ENCODE measurements at places on chromosomes 4 and X.

DNA sequence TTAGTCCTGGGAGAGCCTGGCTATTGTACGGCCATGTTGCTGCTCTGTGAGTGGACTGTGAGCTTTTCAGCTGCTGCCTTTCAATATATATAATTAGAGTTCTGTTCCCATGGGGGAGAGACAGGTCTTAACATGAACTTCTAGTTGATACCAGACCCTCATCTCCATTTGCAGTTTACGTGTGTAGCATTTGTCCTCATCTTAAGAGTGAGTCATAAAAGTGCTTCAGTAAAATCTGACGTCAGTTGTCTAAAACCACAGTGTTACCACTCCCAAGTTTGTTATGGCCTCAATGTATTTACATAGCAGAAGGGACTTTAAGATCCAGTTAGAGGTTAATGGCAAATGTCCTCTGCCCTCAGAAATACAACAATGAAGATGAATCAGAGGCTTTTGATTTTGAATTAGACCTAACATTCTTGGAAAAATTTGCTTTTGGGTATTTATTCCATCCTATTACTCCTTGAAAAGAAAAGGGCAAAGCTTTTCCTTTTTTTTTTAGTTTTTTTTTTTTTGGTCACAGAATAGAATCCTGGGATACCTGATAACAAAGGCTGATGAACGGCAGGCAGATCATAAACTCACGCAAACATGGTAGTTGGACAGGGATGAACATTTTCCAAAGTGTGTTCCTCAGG lies 38.6 kb downstream of the PHOX2B start:
- DNase-seq = no peak

- no peak for DNase-seq
Observed at GRCh38 chrX:45668686-45669443, 468.2 kb upstream of the DIPK2B start.

DNA sequence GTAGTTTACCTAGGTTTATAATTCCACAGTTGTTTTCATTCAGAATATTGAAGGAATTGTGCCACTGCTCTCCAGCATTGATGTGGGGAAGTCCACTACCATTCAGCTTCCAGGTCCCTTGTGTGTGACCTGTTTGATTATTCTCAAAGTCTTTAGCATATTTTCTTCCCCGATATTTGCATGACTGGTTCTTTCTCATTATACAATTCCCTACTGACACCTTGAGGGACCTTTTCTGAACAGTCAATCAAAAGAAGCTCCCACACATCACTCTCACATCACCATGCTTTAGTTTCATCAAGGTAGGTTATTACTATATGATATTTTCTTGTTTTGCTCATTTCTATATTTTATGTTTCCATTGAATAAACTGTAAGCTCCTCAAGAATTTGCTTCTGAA lies 44.1 kb downstream of the SLC39A8 start:
- no peak for DNase-seq

DNA sequence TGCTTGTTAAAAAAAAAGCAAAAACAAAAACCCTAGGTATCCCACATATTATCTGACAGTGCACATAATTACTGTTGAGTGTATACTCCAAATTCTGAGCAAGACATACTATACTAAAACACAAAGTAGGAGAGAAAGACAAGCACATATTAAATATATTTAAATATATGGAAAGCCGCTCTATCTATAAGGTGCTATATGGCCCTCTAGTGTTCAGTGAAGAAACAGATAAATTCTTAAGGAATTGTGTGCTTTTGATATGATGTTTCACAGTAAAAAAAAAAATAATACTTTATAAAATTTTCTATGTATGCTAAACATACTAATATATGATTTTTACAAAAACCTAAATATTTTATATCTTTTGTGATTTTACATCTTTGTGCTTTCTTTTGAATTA lies 137.8 kb downstream of the FBXW7 start:
- DNase-seq = no peak

- DNase-seq = no peak
Observed at GRCh38 chrX:17919896-17920446, 58.9 kb upstream of the RAI2 start.

DNA sequence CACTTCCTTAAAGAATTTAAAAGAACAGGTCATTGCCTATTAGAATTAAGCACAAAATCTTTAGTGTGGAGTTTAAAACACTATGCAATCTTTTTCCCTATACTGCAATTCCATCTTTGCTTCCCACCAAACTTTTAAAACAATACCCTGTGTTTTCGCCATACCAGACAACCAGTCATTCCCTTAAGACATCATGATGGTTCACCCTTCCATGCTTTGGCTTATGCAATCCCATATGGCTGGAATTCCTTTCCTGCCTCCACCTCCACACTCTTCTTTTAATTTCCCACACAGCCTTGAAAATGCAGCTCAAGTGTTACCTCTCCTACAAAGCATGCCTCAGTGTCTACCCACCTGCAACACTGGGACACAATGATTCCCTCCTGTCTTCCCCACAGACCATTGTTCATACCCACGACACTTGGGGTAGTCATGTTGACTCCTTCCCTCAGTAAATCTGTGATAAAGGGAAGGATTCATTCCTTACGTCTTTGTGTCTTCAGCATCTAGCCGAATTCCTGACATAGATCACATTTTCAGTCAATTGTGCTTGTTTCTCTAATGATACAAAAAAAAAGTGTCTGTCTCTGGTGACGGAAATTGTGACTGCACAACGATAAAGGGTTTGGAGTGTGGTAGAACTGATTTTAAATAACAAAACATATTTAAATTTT lies 166.3 kb downstream of the FNIP2 start:
- DNase-seq = no peak

DNA sequence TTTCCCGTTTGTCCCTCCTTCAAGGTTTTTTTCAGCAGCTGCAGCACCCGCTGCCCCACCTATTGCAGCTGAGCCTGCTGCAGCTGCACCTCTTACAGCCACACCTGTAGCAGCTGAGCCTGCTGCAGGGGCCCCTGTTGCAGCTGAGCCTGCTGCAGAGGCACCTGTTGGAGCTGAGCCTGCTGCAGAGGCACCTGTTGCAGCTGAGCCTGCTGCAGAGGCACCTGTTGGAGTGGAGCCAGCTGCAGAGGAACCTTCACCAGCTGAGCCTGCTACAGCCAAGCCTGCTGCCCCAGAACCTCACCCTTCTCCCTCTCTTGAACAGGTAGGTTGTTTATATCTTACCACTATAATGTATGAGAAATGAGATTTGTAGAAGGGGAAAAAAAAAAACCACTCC lies 4.5 kb downstream of the PRR27 start:
- DNase-seq = peak; percentile 0

DNA sequence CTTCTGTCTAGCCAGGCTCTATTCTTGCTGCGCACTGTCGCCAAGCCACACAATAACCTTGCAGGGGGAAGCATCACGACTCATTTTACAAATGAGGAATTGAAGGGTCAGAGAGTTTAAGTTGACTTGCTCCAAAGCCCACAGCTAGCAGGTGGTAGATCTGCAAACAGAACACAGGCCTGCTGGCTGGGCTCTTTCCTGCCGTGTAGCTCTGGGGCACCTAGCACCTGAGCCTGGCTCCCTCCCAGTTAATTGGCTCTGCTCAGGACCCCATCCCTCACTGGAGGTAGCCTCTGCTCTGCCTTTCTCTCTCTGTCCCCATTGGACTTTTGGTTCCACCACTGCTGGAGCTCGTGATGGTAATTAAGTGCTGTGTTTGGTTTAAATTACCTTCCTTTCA lies 98.5 kb downstream of the NSUN7 start:
- no peak for DNase-seq

DNA sequence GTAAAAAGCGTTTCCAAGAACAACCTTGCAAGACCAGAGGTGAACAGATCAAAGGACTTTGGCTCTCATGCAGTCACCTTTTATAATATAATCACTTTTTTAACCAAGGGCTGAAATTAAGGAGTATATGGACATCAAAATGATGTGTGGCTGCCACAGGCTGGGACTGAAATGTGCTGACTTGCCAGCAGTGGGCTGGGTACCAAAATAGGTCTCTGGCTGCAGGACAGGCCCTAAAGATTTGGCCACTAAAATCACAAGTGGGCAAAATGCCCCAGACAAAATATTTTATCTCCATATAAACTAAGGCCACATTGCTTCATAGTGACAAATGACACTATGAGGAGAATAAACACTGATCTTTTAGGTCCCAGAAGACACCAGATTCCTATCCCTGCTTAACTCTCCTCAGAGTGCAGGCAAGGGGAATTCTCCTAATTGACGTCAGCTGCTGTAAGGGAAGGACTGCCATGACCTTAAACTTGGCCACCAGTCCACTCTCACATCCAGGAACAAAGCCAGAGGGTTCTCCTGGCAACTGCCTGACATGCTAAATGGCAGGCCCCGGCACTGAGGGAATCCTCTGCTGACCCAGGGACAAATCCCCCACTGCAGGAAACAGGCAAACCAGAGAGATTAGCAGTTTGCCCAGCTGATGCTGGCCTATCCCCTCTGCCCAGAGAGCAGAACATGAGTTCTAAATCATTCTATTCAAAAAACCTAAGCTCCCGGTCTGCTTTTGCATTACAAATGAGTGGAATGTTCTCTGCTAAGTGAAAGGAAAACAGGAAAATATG lies 155.8 kb downstream of the PPP3CA start:
- no peak for DNase-seq

DNA sequence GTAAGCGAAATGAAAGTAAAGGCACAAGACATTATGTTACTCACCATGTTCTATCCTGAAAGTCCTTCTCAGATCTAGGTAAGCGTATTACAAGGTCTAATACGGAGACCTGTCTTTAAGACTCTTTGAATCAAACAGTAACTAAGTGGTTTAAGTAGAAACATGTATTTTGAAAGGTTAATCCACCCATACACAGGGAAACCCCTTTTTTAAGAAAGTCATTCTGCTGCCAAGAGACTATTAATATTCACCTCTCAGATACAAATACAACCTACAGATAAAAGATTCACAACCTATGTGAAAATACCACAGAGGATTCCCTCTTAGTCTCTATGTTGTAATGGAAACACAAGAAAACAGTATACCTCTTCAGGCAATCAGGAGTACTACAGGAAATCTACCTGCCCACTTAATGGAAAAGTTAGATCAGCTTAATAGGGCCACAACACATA lies 63.2 kb upstream of the TNIP3 start:
- peak; percentile 52 for DNase-seq

GRCh38 chr4:88897180-88897579 lies 159.8 kb downstream of the FAM13A start:
- no peak for DNase-seq

All from GM12865 (cell line).